GM12878 (cell line): ENCODE measurements at places on chromosomes 2 and 18.

- no peak for DNase-seq
Measured at GRCh38 chr18:79371561-79372121, 24.1 kb upstream of the NFATC1 start.

DNA sequence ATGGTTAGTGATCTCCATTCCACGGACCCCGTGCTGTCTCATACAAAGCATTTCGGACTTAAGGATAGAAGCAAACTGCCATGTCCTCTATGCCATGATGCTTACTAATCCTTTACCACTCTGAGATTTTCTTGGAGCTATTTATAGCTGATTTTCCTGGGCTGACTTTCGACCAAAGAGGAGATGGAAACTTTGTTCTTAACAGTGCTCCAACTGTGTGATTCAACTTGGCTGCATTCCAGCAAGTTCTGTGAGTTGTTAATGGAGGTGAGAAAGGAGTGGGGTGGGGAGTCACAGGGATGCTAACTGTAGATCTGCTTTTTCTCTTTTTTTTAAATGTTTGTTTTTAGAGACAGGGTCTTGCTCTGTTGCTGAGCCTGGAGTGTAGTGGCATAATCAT is 45.5 kb upstream of the MSH2 start:
- DNase-seq = no peak

DNA sequence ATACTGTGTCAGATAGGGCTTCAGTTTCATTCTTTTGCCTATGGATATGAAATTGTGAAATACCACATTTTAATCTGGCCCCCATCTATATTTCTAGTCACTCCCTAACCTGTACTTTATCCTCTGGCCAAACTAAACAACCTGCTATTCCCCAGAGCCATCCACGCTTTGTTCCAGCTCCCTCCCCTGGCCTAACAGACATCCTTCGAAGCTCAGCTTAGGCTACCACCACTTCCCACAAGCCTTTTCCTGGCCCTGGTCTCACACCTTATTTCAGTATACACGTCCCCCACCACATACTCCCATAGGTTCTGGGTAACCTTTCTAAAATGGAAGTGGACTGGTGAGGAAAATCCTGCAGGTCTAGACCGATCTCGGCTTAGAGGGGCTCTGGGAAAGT is 55.4 kb downstream of the MAP4K3 start:
- DNase-seq = no peak

DNA sequence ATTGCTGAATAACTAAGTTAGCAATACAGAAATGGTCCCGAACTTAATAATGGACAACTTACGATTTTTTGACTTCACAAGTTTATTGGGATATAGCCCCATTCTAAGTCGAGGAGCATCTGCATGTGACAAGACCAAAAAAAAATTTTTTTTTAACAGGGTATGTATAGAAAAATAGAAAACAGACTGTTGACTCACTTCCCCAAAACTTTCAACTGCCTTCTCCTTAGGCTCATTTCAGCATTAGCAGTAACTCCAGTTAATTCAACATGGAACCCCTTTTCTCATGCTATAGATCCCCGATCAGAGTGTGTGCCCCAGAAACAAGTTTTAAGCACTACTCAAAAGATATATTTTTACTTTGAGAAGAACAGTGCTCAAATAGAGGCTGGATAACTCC is 5.4 kb downstream of the CD302 start:
- no peak for DNase-seq

DNA sequence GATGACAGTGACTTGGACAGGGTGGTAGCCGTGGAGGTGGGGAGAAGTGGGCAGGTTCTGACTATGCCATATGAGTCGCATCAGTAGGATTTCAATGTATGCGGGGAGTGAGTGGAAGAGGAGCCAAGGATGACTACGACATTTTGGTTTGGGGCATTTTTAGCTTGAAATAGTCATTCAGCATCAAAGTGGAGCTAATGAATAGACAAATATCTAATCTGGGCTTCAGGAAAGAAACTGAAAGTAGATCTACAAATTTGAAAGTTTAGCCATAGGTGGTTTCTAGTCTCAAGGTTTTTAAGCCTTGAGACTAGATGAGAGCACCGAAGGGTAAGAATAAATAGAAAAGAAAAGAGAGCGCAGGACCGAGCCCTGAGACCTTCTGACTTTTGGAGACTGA is 58.3 kb downstream of the FEZ2 start:
- no peak for DNase-seq
